Right atrium auricular region (tissue), 2 donors: ENCODE measurements at places on chromosomes 7 and 10. TPM values are rescaled to one million over a fixed set of nuclear protein-coding genes. Genes with fewer than 3 reads are reported as not detected.

OR13A1 gene
- not detected for total RNA-seq

OR2A42 gene
- total RNA-seq: 0.39 TPM

MUC3A gene
- total RNA-seq: 0.24 TPM

TLX1 gene
- total RNA-seq: not detected

GAD2 gene
- total RNA-seq: not detected

ADAM22 gene
- 3.9 TPM for total RNA-seq

TYW1B gene
- total RNA-seq: 1.2 TPM

MEOX2 gene
- total RNA-seq: 11.1 TPM

SSC4D gene
- total RNA-seq: 0.37 TPM

SMO gene
- total RNA-seq: 9.9 TPM

OR2A1 gene
- total RNA-seq: not detected

WASL gene
- total RNA-seq: 24.7 TPM

KLF14 gene
- not detected for total RNA-seq

WASHC2A gene
- 183 TPM for total RNA-seq

TFPI2 gene
- 1.1 TPM for total RNA-seq

GRM3 gene
- not detected for total RNA-seq

NCOA4 gene
- total RNA-seq: 155 TPM

IDI1 gene
- total RNA-seq: 24.3 TPM

SMIM30 gene
- total RNA-seq: 208 TPM

CFAP43 gene
- 0.12 TPM for total RNA-seq

NODAL gene
- not detected for total RNA-seq

ZNF783 gene
- total RNA-seq: 3.7 TPM

FUOM gene
- total RNA-seq: 9.8 TPM

PWWP2B gene
- 7.7 TPM for total RNA-seq

PROSER2 gene
- total RNA-seq: 3.1 TPM

MACC1 gene
- total RNA-seq: 0.26 TPM

SRRM3 gene
- 27.1 TPM for total RNA-seq

DLX5 gene
- total RNA-seq: not detected

CELF2 gene
- total RNA-seq: 69.4 TPM

SMKR1 gene
- not detected for total RNA-seq

MLXIPL gene
- 0.41 TPM for total RNA-seq

TMEM140 gene
- total RNA-seq: 10.7 TPM

GNGT1 gene
- not detected for total RNA-seq

TBL2 gene
- 20.5 TPM for total RNA-seq

ANXA8L1 gene
- 12.5 TPM for total RNA-seq

IFIT1B gene
- 0.24 TPM for total RNA-seq

GIMAP4 gene
- total RNA-seq: 22.3 TPM

SPDYE2 gene
- total RNA-seq: 0.16 TPM

HYAL4 gene
- not detected for total RNA-seq

KIF5B gene
- total RNA-seq: 142 TPM

CPN1 gene
- total RNA-seq: not detected

PTN gene
- total RNA-seq: 26.2 TPM

PRPS1L1 gene
- total RNA-seq: not detected

MSRB2 gene
- 71.0 TPM for total RNA-seq

LIPJ gene
- total RNA-seq: not detected
